EL (cell line): ENCODE measurements at places on chromosomes 12 and 14.

GRCh38 chr12:32482226-32482625 is 82.9 kb downstream of the FGD4 start:
- no peak for DNase-seq

DNA sequence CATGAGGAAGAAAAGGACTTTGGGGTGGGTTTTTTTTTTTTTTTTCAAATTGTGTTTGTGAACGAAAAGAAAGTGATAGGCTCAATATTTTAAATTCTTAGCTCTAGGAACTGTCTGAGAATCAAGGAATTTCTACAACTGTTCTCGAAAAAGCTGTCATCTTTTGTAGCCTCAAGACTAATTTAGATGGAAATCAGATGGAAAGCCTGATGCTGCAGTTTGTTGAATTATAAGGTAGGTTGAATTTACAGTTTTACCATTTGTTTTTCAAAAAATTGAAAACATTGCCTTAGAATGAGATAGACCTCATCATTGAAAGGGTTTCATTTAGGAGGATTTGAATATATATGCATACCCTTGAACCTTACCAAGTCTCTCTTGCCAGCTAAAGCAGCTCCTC is 109.3 kb upstream of the TRHDE start:
- no peak for DNase-seq

GRCh38 chr12:79537675-79538074 is 153.1 kb downstream of the PAWR start:
- DNase-seq: no peak

GRCh38 chr12:104276273-104277131 is 27.0 kb upstream of the EID3 start:
- no peak for DNase-seq

DNA sequence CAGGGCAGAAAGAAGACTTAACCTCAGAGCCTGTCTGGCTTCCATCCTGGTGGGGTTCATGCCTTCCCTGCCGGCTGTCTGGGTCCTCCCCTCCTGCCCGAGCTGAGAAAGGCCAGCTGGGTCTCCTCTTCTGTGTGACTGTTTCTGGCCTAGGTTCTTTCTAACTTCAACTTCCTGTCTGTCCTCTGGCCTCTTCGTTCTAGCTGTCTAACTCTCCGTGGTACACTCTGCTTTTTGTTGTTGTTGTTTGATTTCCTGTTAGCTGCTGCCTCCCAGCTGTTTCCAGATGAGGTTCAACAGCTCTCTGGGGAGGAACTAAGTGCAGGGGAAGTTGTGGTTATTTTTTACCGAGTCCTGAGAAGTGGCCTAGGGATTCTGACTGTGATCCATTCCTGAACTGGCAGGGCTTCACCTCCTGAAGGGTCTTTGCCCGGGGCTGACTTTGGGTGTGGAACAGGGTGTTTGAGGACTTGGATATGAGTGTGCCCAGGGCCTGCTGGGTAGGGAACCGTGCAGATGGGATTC is 3.2 kb downstream of the MLXIP start:
- DNase-seq: peak; percentile 50

DNA sequence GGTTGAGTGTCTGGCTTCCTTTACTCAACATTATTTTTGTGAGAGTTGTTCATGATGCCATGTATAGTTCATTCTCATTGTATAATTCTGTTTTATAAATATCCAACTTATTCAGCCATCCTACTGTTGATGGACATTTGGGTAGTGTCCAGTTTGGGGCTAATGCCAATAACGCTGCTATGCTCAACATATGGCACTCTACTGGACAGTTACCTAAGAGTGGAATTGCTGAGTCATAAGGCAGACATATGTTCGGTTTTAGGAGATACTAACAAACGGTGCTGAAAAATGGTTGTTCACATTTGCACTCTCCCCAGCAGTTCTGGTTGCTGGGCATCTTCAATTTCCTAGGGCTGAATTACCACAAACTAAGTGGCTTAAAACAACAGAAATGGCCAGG is 28.7 kb upstream of the P2RX4 start:
- peak; percentile 54 for DNase-seq

GRCh38 chr12:24822121-24822899 is 126.6 kb downstream of the BCAT1 start:
- peak; percentile 81 for DNase-seq

DNA sequence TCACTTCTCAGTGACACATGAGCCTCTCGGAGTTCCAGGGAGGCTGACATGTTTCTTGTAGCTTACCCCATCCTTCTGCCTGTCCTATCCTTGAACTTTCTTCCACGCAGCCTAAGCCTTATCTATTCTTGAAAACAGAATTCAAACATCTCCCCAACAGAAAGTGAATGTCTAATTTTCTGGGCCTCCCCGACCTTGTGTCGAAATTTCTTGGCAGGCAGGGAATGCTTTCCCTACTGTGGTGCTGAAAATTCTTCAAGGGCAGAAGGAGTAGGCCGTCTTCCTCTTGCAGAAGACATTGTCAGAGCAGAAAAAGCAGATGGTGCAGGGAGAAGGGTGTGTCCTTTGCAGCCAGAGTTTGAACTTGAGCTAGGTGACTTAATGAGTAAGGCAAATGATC is 63.0 kb upstream of the TCL1B start:
- DNase-seq: no peak

GRCh38 chr12:26090836-26091510 is 33.9 kb downstream of the BHLHE41 start:
- DNase-seq: peak; percentile 44

- peak; percentile 2 for DNase-seq
Observed at GRCh38 chr12:130031571-130032189, 127.9 kb upstream of the TMEM132D start.

- peak; percentile 46 for DNase-seq
Observed at GRCh38 chr12:15719230-15719629, 70.0 kb downstream of the EPS8 start.

DNA sequence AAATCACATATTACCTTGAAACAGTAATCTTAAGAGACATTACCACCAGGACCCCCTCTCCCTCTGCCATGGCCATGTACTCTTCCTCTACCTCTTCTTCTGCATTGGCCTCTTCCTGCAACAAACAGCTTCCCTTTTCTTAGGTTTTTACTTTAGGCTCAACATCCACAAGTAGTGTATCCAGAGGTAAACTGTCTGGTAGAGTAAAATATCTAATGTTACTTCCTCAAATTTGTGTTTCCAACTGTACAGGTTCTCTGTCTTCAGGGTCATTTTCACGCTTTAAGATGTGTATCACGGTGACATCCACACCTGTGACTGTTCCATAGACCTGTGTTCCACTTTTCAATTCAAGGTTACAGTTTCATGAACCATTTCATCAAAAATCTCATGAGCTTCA is 13.4 kb downstream of the CDK17 start:
- no peak for DNase-seq

- DNase-seq: no peak
Observed at GRCh38 chr14:91830777-91831176, 36.6 kb downstream of the TC2N start.

- DNase-seq: no peak
Observed at GRCh38 chr12:122459211-122459610, 36.7 kb upstream of the CLIP1 start.

DNA sequence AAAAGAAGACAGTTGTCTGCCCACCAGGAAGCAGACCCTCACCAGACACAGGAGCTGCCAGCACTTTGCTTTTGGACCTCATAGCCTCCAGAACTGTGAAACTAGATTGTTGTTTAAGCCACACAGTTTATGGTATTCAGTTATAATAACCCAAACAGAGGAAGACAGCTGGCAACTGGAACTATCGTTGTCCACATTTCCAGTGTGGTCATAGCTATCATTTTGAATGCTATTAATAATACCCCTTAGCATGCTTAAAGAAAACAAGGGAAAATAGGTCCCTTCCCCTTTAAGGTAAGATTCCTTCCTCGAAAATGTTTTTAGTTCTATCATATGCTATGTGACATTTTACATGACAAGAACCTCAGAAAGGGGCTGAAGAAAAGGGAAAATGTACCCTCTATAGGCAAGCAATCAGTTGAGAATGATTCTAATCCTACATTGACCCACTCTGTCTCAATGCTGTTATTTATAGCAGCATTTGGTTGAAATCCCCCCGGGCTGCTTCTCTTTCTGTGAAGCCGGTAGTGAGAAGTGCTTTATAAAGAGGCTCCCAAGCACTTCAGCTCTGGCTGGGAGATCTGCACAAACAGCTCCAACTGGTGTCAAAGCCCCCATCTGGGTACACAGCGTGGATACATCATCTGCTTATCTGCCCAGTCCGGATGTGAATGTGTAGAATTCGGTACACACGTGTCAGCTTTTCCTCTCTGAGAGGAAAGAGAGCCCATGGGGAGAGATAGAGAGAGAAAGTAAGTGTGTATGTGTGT is 221.2 kb upstream of the FLRT2 start:
- DNase-seq: no peak

DNA sequence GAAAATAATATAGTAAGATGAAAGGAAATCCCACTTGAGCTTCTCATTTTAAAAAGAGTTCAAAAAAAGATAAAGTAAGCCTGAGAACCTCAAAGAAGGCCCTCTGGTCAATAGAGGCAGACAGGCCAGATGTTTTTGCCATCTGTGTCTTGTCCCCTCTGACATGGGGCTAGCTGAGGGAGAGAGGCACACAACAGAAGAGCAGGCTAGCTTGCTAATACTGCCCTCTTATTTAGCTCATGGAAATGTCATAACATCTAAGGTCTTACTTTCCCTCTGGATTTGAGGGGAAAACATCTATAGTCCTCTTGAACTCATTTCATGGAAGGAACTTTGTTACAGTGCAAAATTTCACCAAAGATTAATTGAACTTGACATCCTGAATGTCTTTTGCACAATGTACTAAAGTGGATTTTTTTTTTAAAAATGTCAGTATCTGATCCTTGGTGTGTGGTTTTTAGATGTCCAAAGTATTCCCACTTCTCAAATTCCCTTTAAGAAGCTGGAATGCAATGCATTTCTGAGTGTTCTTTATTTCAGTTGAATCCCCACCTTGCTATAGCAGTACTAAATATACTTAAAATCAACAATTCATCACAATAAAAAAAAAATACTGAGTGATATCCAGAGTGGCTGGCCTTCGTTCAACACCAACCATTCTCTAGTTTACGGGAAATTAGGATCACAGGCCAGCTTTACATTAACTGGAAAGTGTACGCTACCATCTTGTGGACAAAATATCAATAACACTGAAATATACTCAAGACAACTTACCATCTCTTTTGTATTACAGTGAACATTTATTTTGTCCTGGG is 176.7 kb downstream of the PAH start:
- peak; percentile 53 for DNase-seq

DNA sequence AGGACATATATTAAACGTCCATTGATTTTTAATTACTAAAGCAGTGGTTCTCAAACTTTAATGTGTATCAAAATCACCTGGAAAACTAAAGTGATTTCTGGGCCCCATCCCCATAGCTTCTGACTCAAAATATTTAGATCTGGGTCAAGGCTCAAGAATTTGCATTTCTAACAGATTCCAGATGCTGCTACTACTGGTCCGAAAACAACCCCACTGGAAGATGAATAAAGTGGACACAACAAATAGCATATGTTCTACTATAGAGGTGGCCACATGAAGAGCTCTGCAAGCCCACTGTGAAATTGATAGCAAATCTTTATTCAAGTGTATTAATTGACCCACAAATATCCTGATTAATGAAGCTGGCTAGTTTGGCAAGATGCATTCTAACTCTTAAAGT is 69.4 kb downstream of the SPATA7 start:
- DNase-seq: peak; percentile 2

- no peak for DNase-seq
Observed at GRCh38 chr12:101823039-101823438, 7.7 kb downstream of the GNPTAB start.

GRCh38 chr12:126171937-126172559 is 1106.8 kb downstream of the AACS start:
- DNase-seq: no peak

GRCh38 chr12:57176846-57177245 is 29.4 kb upstream of the LRP1-AS start:
- no peak for DNase-seq

DNA sequence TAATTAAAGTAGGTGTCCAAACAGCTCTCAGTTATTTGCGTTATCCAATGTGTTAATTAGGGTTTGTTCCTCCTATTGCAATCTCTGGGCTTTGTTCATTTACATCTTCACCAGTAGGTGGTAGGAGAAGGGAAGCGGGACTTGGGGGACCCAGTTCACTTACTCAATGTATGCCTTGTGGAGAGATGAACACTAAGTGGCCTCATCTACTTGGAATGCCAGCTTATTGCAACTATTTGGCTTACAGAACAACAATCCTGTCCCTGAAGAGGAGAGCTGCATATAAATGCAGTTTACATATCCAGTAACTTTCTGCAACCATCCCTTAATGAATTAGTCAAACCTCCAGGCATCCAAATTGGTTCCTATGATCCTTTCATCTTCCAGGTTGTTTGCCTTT is 417.1 kb upstream of the CCDC196 start:
- DNase-seq: no peak

- peak; percentile 43 for DNase-seq
Observed at GRCh38 chr12:109871668-109872314, 8.6 kb downstream of the GLTP start.

DNA sequence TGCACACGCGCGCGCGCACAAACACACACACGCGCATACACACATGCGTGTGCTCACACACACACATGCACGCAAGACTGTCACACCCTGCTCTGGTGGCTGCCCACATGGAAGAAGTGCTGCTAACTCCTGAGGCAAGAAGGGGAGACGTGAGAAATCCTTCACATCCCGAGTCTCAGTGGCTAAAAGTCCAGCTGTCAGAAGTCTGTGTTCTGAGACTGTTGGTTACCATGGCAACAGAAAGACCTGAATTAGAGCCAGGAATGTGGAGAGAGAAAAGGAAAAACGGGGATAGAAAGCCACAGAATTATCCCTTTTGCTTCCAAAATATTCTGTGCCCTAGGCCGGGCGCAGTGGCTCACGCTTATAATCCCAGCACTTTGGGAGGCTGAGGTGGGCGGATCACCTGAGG is 71.2 kb downstream of the PPFIBP1 start:
- peak; percentile 69 for DNase-seq

- no peak for DNase-seq
Observed at GRCh38 chr12:52389313-52390207, 4.1 kb upstream of the KRT84 start.

DNA sequence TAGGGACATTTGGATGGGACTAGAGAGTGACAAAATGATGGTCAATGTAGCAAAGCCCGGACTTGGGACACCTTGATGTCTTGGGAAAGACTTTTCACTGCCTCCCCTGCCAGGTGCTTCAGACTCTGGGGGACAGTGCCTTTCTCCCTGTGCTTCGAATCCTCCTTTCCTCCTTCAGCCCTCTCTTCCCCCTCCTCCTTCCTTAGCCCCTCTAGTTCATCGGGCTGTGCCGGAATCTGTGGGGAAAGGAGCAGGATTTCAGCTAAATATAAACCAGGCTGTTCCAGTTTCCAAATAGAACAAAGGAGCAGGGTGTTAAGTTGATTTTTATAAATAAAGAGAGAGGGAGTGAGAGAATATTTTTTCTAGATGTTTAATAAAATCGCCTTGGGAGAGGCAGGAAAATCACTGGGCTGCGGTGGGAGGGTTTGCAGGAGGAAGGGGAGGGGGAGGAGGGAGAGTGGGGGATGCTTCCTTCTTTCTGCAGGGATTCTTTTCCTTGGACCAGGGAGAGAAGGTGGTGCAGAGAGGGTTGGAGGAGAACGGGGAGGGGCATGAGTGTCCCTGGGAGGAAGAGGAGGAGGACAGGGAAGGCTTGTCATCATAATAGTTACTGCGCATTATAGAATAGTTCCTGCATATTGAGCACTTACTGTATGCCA is 21.3 kb upstream of the CABP1 start:
- no peak for DNase-seq
